ENCODE measurements at places on chromosomes 1 and 21.

- DNase-seq = no peak
These were observed 16.7 kb downstream of the SLX9 start for GRCh38 chr21:44956356-44957046.

GRCh38 chr1:86516335-86516734 is 30.5 kb upstream of the CLCA4 start:
- no peak for DNase-seq

DNA sequence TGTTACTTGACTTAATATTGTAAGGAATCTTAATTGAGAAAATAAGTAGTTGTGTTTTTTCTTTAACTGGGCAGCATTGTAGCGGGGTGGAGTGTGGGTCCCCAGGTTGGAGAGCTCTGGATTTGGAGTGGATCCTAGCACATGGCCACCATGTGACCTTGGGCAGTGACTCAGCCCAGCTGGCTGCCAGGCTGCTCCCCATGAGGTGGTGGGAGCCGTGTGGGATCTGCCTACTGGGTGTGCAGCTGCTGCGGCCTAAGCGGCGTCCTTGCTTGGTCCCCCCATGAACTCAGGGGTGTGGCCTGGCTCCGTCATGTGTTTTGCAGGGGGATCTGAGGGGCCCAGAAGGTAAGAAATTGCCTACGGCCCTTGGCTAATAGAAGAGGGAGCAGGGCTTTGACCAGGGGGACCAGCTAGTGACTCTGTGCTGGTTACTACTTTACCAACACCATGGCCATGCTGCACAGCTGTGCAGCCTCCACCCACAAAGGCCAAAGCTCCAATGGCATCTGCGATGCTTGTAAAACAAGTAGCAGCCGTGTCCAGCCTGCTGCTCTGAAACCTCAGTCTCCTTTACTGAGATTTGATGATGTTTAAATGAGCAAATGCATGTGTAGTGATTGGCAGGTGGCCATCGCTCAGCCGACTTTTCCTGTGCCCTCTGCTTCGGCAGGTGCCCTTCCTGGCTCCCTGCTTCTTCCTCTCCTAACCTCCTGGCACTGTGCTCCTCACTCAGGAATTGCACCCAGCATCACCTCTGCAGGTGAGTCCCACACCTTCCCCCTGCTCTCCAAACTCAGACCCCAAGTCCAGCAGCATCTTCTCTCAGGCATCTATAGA is 68.3 kb downstream of the ADARB1 start:
- peak; percentile 52 for DNase-seq

DNA sequence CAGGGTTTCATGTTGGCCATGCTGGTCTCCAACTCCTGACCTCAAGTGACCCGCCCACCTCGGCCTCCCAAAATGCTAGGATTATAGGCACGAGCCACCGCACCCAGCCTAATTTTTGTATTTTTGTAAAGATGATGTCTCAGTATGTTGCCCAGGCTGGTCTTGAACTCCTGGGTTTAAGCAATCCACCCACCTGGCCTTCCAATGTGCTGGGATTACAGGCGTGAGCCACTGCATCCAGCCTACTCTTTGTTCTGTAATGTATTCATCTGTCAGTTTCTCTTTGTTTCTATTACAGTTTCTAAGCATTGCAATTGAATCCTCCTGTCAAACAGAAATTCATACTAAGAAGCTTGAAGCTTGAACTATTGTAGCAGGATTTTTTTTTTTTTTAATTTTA is 54.8 kb upstream of the RCC1 start:
- no peak for DNase-seq

DNA sequence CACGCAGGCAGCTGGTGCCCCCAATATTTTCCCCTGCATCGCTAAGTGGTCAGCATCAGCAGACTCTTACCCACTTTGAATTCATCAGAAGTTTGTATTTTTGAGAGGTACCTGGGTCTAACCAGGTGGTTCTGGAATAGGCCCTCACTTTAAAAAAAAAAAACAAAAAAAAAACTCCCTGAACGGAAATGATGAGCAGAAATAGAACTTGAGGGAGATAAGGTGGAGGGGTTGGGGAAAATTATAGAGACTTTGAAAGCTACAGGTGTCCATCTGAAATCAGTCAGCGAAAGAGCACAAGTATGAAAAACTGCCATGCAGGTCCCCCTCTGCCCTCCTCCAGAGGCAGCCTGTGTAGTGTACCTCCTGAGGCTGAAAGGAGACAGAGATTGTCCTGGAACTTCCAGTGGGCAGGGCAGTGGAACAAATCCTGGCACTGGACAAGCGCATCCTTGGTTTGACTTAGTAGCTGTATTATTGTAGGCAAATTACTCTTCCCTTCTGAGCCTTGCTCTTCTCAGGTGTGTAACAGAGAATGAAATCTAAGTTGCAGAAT is 1.2 kb downstream of the SLAMF7 start:
- DNase-seq = no peak

GRCh38 chr1:182069028-182069466 is 7.5 kb upstream of the ZNF648 start:
- DNase-seq = no peak

GRCh38 chr1:22489823-22490222 is 38.2 kb downstream of the ZBTB40 start:
- DNase-seq = no peak

DNA sequence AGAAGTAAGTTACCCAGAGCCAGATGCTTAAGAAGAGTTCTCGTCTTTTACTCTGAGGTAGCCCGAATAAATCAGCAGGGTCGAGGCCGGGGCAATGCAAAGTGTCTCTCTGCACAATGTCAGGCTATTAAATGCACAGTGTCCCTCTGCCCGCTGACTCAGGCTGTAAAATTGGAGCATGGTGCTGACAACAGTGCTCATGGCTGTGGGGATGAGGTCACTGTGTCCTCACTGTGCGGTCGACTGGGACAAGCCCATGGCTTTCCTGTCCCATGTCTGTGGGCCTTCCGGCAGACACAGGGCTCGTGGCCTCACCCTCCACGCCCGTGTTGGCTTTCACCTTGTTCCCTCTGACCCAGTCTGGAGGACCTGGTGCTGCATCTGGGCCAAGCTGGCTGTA is 14.6 kb upstream of the SLC2A1 start:
- no peak for DNase-seq

GRCh38 chr1:56468518-56468917 is 110.8 kb downstream of the PLPP3 start:
- no peak for DNase-seq

- no peak for DNase-seq
These were observed 13.5 kb downstream of the SLC37A1 start for GRCh38 chr21:42527127-42527488.

DNA sequence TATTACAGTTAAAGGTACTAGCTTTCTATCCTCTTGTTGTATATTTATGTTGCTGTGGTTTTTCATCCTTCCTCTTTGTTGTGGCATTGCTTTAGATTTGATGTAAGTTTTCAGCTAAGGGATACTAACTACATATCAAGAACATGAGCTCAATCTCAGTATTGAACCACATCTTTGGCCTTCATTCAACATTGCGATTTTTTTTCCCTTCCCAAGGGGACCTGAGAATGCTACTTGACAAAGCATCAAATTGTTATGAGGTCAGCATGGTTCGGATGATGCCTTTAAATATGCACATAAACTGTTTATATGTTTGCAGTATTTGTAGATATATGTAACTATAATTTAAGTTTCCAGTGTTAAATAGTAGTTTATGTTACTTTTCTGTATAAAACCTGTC is 31.7 kb upstream of the GPR88 start:
- DNase-seq = no peak

GRCh38 chr1:236495467-236496112 is 28.2 kb upstream of the LGALS8 start:
- DNase-seq = no peak

DNA sequence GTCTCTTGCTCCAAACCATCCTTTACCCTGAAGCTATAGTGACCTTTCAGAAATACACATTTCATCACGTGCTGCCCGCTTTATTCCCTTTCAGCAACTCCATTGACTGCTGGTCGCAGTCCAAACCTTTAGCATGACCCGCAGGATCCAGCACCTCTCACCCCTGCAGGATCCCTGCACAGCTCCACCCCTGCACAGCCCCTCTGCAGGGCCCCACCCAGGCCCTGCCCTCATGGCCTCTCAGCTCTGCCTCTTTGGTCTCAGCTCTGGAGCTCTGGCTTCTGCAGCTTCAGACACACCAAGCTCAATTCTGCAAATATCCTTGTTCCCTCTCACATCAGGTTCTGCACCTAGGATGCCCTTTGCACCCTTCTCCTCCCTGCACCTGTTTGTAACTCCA is 264.9 kb upstream of the C1orf174 start:
- DNase-seq = no peak

DNA sequence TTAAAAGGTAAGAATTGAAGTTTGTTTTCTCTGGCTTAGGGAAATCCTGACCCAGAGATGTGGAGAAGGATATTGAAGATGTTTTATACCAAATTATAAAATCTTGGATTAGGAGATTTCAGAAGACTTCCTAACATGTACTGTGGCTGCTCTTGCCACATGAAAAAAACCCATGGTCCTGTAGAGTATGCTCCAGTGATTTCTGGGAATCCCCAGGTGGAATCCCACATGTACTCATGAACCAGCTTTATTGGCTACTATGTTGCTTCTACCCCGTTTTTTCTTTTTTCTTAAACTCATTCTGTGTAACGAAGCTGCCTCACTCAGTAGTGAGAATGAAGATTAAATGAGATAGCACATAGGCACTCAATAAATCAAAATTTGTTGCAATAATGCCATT is 132.7 kb upstream of the SGIP1 start:
- DNase-seq = no peak

DNA sequence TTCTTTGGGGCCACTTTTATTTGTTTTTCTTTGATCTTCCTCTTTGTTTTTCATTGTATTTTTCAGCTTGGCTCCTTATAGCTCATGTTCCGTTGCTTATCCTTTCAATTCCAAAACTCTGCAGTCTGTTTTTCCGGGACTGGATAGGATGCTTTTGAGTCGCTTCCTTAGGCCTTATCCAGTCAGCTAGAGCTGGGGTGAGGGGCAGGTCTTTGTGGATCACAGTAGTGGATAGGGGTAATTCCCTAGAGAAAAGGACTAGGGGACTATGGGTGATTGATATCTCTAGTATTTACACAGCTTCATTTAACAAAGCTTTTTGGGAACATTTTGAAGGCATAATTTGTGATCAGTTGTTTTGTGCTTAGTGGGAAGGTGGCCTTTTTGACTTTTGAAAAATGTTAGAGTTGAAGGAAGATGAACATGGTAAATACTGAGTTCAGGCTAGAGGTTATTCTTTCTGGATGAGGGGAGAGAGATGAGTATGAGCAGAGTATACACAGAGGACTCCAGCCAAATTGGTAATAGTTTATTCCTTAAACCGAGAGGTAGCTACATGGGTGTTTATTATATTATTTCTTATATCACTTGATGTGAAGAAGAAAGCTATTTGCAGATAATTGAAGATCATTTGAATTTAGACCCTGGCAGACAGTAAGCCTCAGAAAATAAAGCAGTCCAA is 22.5 kb downstream of the CEP350 start:
- DNase-seq = no peak

GRCh38 chr1:159007726-159008125 is 2.0 kb upstream of the IFI16 start:
- DNase-seq = no peak

- DNase-seq = peak; percentile 91
These were observed 28.5 kb downstream of the ECE1 start for GRCh38 chr1:21261551-21262292.

- no peak for DNase-seq
These were observed 110.8 kb downstream of the KCND3 start for GRCh38 chr1:111878649-111879048.

DNA sequence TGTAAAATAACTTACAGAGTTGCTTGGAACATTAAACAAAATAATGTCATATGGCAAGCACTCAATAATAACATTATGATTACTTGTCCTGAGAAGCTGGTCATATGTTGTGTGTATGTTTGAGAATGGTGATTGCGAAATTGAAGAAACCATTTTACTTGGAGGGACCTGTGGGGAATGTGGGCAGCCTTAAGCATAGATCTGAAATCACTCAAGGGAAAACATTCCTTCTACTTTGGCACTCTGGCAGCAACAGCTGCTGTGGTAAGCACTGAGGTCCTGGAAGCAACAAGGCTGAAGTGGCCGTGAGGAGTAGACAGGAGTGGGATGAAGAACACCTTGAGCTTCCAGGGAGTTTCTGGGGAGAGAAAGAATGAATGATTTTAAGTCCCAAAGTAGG is 165.4 kb upstream of the ADAMTS5 start:
- DNase-seq = no peak

GRCh38 chr1:53652441-53653199 is 86.3 kb downstream of the GLIS1 start:
- DNase-seq = no peak

DNA sequence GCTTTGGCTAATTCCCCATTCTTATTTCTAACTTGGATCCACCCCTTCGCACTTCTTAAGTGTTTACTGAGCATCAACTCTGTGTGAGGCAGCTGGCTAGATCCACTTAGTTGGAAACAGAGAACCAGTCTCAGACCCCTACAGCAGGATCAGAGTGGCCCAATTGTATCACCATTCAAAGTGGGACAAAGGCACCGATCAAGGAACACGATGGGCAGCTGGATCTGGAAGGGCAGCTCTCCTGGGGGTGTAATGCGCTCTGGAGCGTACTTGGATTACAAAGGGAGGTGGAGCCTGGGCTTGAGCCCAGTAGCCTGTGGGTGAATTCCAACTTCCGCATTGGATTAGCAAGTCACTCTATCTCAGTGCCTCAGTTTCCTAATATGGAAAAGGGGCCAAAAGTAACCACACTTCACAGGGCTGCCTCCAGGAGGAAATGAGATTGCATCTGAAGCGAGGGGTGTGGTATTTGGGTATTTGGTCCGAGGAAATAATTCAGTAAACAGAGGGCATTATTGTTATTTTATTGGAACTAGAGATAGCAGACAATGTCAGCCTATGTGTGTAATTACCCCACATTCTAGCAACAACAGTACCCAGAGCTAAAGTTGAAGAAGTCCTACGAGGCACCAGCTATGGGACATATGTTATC is 11.9 kb downstream of the ECE1 start:
- no peak for DNase-seq

DNA sequence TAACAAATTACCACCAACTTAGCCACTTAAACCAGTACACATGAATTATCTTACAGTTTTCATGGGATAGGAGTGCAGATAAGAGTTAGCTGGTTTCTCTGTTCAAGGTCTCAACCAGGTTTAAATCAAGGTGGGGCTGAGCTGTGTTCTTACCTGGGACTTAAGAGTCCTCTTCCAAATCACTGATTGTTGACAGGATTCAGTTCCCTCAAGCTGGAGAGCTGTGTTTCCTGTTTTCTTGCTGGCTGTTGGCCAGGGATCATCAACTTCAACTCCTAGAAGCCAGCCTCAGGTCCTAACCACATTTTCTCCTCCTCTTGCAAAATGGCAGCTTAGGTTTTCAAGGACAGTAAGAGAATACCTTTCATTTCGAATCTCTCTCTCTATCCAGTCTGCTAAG is 123.8 kb upstream of the CHRM3 start:
- DNase-seq = no peak

Measured in AG09319 (cell line).